ENCODE measurements at places on chromosomes 1 and 21. TPM values are rescaled to one million over a fixed set of nuclear protein-coding genes. Genes with fewer than 3 reads are reported as not detected.

DNA sequence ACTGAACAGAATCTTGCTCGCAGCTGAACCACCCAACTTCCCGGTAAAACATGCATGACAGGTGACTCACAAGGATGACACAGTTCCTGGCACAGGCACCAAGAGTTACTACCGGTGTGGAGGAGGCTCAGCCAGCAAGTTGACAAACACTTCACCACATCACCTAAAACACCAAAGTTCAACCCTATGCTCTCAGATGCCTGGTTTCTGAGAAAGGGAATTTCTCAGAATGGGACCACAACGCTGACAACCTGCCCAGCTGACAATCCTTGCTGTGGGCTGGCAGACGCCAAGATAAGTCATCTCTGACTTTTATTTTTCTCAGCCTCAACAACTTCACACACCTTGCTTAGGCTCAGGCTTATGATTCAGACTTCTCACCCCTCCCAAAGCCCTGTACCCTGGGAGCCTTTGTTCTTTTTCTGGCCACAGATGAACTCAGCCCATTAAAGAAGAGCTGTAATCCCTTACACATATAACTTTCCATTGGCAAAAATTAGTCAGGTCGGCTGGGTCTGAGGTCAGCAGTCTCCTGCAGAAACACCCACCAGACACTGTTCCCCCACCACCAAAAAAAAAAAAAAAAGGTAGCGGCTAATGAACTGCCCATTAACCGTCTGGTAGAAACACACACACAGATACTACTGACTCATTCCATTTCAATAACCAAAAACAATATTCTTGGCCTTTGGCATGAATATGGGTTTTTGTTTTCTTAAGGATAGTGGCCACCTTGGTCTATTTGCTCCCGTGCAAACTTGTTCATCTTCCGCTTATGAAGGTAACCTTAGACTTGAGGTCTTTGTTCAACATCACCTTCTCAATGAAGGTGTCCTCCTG, 10.8 kb upstream of the TIAM1 start:
- peak; percentile 17 for DNase-seq

GRCh38 chr1:192976576-192976975, 82.6 kb downstream of the UCHL5 start:
- no peak for DNase-seq

GRCh38 chr1:119340861-119341261, 27.7 kb upstream of the HAO2 start:
- no peak for DNase-seq

GRCh38 chr21:37593015-37593414, 226.4 kb downstream of the DYRK1A start:
- DNase-seq, result no peak

GRCh38 chr1:18714404-18715175, 83.9 kb downstream of the PAX7 start:
- no peak for DNase-seq

DNA sequence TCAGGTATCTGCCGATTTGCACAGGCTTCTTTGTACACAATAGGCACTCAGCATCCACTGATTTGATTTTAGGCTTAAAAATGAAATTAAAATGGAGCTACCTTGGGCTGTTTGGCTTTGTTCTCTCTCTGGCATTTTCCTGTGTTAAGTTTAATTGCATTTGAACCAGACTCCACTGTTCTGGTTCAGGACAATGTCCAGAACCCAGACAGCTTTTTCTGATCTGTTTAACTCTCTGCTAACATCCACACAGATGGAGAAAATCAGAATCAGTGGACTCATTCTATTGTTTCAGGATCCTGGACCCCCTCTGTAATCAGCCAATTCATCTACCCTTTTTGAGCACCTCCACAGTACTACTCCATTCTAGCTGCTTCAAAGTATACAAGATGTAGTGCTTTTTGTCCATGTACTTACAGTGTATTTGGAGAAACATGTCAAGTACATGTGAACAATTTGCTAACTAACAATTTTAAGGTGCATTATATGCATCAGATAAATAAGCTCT, 248.1 kb downstream of the PTBP2 start:
- DNase-seq, result no peak

DNA sequence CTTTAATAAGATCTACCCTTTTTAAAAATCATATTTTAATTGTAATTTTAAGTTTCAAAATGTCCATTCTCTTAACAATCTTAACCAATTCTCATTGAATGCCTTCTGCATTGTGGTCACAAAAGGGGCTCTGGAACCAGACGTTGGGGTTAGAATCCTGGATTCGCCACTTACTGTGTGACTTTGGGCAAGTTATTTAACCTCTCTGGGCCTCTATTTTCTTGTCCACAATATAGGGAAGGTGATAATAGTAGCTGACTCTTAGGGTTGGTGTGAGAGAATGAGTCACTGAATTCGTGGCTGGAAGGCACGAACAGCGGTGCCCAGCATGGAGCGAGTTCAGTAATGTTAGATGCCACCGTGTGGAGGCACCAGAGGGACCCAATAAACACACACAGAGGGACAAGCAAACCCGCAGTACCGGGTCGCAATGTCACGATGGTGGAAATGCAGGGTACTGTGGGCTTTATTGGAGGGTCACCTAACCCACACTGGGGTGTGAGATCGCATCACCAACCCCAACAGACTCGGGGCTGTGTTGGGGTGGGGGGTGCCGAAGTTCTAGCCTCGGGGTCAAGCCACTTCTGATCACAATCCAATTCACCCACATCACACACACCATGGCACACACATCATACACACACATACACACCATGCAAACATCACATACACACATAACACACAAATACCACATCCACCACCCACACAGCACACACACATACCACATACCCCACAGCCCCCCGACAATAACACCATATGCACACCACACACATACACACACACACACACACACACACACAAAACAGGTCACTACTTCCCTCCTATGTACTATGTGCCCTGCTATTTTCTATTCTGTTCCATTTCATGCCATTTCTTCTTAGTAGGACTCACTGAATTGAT, 27.0 kb upstream of the IFNAR2 start:
- DNase-seq, result no peak

DNA sequence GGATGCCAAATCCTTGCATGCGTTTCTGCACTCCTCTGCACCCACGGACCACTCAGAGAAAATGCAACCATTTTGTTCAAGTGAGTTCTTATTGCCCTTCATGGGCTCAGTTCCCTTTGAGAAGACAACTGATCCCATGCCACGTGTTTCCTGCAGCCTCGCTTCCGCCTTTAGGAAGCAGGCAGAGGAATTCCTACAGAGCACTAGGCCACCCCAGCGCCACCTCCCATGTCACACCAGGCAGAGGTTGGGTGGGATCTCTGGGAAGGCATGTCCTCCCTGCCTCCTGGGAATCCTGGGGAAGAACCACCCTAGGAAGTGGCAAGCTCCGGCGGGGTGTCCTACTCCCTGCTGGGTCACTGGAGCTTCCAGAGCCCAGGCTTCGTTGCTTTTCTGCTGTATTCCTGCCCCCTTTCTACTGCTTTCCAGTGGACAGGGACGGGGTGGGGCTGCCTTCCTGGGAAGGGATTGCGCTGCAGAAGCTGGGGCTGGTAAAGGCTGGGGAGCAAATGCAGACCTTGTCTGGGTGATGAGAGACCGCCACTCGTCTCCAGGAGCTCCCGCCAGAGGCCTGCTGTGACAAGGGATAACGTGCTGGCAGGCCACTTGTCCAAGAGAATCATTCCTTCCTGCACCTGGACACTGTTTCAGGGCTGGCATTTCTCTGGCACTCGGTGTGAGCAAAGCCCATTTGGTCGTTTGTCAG, 478.2 kb upstream of the VAMP3 start:
- no peak for DNase-seq

Gene SYPL2
- total RNA-seq, result 175 TPM

Gene FAM72B
- not detected for total RNA-seq

Gene FGR
- total RNA-seq, result 2.8 TPM

Gene PCBP3
- total RNA-seq, result 0.29 TPM

Gene SLC30A7
- 5.1 TPM for total RNA-seq

All from psoas muscle (tissue), 8 donors.